ENCODE measurements at places on chromosomes 7 and 10. TPM values are rescaled to one million over a fixed set of nuclear protein-coding genes. Genes with fewer than 3 reads are reported as not detected.

The ASAH2B gene
- total RNA-seq: 1.6 TPM

The NKX2-3 gene
- not detected for total RNA-seq

The TCF7L2 gene
- 1.8 TPM for total RNA-seq

The SLC13A1 gene
- not detected for total RNA-seq

The NRP1 gene
- total RNA-seq: 6.5 TPM

The OR2A12 gene
- not detected for total RNA-seq

The SPAG6 gene
- not detected for total RNA-seq

The PSMC2 gene
- 122 TPM for total RNA-seq

The FRAT1 gene
- 5.8 TPM for total RNA-seq

The ARHGEF35 gene
- total RNA-seq: under 0.01 TPM

The TMEM236 gene
- 0.65 TPM for total RNA-seq

The SPDYE9 gene
- total RNA-seq: not detected

The CCDC172 gene
- not detected for total RNA-seq
